ENCODE measurements at places on chromosomes 11 and 22.

DNA sequence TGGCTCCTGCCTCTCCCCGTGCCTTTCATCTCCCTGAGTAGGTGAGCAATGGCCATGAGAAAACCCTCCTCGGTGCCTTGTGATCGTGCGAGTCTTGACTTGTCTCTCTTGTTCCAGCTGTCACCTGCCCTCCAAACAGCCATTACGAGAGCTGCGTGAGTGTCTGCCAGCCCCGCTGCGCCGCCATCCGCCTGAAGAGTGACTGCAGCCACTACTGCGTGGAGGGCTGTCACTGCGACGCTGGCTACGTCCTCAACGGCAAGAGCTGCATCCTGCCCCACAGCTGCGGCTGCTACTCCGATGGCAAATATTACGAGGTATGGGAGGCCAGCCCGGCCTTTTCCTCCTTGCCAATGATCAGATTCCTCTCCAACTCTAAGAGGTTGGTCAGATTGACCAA is 51.7 kb downstream of the TECTA start:
- DNase-seq, result no peak

GRCh38 chr22:50315289-50316113 is 8.1 kb upstream of the PLXNB2 start:
- no peak for DNase-seq

DNA sequence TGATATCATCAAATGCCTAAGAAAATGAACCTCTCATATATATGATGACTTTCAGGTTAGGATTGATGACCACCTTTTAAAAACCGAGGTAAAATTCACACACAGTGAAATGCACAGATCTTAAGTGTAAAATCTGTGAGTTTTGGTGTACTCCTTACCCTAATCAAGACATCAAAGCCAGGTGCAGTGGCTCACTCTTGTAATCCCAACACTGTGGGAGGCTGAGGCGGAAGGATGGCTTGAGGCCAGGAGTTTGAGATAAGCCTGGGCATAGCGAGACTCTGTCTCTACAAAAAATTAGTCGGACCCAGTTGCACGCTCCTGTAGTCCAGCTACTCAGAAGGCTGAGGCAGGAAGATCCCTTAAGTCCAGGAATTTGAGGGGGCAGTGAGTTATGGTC is 140.4 kb downstream of the UVRAG start:
- DNase-seq, result no peak

- DNase-seq, result no peak
Observed at GRCh38 chr11:70066136-70066520, 12.0 kb upstream of the ANO1 start.

DNA sequence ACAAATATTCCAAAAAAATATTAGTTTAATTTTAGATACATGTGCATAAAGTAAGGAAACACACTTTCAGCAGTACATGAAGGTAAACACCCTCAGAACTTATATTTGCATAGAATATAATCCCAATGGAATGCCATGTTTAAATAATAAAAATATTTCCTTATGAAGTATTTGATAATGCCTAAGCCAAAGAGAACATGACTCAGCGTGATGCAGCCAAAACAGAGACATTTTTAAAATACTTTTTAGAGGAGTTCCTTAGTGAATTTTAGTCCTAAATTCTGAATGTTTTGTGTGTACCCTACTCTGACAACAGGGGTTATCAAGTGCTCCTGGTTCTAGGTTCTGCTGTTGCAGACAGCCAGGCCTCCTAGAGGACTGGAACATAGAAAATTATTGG is 39.1 kb upstream of the POU2AF2 start:
- peak; percentile 71 for DNase-seq

Measured in bronchial epithelial cell (primary cell).